Osteocyte (in vitro differentiated cells): ENCODE measurements at places on chromosomes 2 and 18. TPM values are rescaled to one million over a fixed set of nuclear protein-coding genes. Genes with fewer than 3 reads are reported as not detected.

ACMSD gene
- total RNA-seq, result not detected in 2 replicates

TUBA3E gene
- not detected in 2 replicates for total RNA-seq

RBM43 gene
- 5.0 and 6.9 TPM in 2 replicates for total RNA-seq

GRCh38 chr2:183773775-183774174 lies 649.5 kb downstream of the NUP35 start:
- DNase-seq, result no peak
- no peak overlapping the region for H3K4me3 ChIP-seq
- no peaks in the 10 kb centered on the region for H3K4me1 ChIP-seq
- H3K27ac ChIP-seq, result no peak overlapping the region
